ENCODE measurements at places on chromosomes 4 and X. TPM values are rescaled to one million over a fixed set of nuclear protein-coding genes. Genes with fewer than 3 reads are reported as not detected.

The TMSB15B gene
- 5.8 TPM for total RNA-seq

The CC2D2A gene
- total RNA-seq: 12.6 TPM

The SPANXA1 gene
- not detected for total RNA-seq

The CT45A1 gene
- total RNA-seq: not detected

The HCCS gene
- 56.2 TPM for total RNA-seq

The STK32B gene
- 15.9 TPM for total RNA-seq

The SMIM31 gene
- not detected for total RNA-seq

The FGF13 gene
- total RNA-seq: 0.07 TPM

The SCRG1 gene
- not detected for total RNA-seq

The TMEM187 gene
- total RNA-seq: 7.2 TPM

The SRPX gene
- total RNA-seq: 7.3 TPM

The PRSS12 gene
- 0.44 TPM for total RNA-seq

The ELOVL6 gene
- total RNA-seq: 15.3 TPM

The SULT1B1 gene
- total RNA-seq: not detected

The TMEM35A gene
- total RNA-seq: not detected

The EFHC2 gene
- total RNA-seq: 0.30 TPM

The SATL1 gene
- not detected for total RNA-seq

The GAGE12E gene
- total RNA-seq: not detected

The FABP2 gene
- not detected for total RNA-seq

The KLHL13 gene
- total RNA-seq: 0.27 TPM

The UGT2B17 gene
- not detected for total RNA-seq

The ARHGAP36 gene
- total RNA-seq: not detected

The WNK3 gene
- total RNA-seq: 0.05 TPM

The IL2 gene
- not detected for total RNA-seq

Data from A549 treated with GW870086 at 1 μM for 4 hours (cell line).